Activated CD8-positive, alpha-beta T cell treated with anti-CD3 and anti-CD28 coated beads, Interleukin-2, amount 10 ng/mL, durations not matched to agents 7 days and 5 days (primary cell): ENCODE measurements at places on chromosomes 4 and X.

- DNase-seq = no peak
- H3K4me3 ChIP-seq = no peak overlapping the region
- H3K27me3 ChIP-seq = peaks cover 2% of the 10 kb centered on the region
- H3K36me3 ChIP-seq = no peaks in the 10 kb centered on the region
Measured at GRCh38 chr4:20433097-20433705, 181.5 kb downstream of the SLIT2 start.

- H3K4me3 ChIP-seq = no peak overlapping the region
- peaks cover 24% of the 10 kb centered on the region for H3K4me1 ChIP-seq
- no peak overlapping the region for H3K27ac ChIP-seq
- DNase-seq = no peak
Measured at GRCh38 chrX:72142094-72142793, 10.5 kb upstream of the RTL5 start.

- H3K27ac ChIP-seq = no peak overlapping the region
- no peaks in the 10 kb centered on the region for H3K36me3 ChIP-seq
- no peak overlapping the region for H3K4me3 ChIP-seq
Measured at GRCh38 chr4:106987311-106987710, 48.8 kb downstream of the DKK2 start.

DNA sequence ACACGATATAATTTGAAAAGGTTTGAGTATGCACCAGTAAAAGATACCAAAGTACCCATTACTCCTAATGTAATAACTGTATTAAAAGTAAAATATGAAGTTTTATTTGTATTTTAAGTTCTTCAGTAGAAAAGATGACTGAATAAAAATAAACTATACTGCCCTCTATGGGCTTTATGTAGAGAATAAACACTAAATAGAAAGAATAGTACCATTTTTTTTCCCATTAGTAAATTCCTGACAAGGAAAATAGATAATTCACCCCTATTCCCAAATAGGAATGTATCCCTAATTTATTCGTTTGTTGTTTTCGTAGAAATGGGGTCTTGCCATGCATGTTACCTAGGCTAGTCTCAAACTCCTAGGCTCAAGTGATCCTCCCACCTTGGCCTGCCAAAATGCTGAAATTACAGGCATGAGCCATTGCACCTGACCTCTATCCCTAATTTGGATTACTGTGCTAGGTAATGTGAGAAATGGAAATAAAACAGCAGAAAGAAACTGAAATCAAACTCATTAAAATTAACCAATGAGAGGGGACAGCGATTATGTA lies 73.6 kb upstream of the COX18 start:
- no peaks in the 10 kb centered on the region for H3K4me1 ChIP-seq
- no peak for DNase-seq
- no peaks in the 10 kb centered on the region for H3K27me3 ChIP-seq
- H3K4me3 ChIP-seq = no peak overlapping the region
- no peak overlapping the region for H3K27ac ChIP-seq

GRCh38 chr4:143406523-143406922 lies 69.8 kb downstream of the GAB1 start:
- no peaks in the 10 kb centered on the region for H3K36me3 ChIP-seq
- peaks cover 9% of the 10 kb centered on the region for H3K4me1 ChIP-seq

GRCh38 chr4:57672846-57673433 lies 562.8 kb upstream of the IGFBP7 start:
- no peak overlapping the region for H3K4me3 ChIP-seq
- no peaks in the 10 kb centered on the region for H3K4me1 ChIP-seq
- no peaks in the 10 kb centered on the region for H3K36me3 ChIP-seq
- no peak for DNase-seq
- H3K27me3 ChIP-seq = no peaks in the 10 kb centered on the region
- no peak overlapping the region for H3K27ac ChIP-seq

DNA sequence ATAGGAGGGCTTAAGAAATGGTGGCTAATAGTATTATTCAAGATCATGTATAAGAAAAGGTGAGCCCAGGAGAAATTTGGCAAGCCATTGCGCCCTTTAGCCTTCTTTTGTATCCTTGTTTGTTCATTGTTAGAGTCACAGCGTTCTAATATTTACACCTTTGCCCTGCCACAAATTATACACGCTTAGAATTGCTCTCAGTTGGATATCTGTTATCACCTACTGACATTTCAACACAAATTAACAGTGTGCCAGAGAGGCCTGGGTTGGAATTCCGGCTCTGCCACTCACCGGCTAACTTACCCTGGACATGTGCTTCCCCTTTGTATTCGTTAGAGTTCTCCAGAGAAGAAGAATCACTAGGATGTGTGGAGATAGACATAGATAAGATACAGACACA lies 148.7 kb upstream of the KIT start:
- DNase-seq = no peak
- no peaks in the 10 kb centered on the region for H3K4me1 ChIP-seq
- no peak overlapping the region for H3K27ac ChIP-seq
- H3K27me3 ChIP-seq = no peaks in the 10 kb centered on the region
- H3K4me3 ChIP-seq = no peak overlapping the region
- H3K36me3 ChIP-seq = no peaks in the 10 kb centered on the region

DNA sequence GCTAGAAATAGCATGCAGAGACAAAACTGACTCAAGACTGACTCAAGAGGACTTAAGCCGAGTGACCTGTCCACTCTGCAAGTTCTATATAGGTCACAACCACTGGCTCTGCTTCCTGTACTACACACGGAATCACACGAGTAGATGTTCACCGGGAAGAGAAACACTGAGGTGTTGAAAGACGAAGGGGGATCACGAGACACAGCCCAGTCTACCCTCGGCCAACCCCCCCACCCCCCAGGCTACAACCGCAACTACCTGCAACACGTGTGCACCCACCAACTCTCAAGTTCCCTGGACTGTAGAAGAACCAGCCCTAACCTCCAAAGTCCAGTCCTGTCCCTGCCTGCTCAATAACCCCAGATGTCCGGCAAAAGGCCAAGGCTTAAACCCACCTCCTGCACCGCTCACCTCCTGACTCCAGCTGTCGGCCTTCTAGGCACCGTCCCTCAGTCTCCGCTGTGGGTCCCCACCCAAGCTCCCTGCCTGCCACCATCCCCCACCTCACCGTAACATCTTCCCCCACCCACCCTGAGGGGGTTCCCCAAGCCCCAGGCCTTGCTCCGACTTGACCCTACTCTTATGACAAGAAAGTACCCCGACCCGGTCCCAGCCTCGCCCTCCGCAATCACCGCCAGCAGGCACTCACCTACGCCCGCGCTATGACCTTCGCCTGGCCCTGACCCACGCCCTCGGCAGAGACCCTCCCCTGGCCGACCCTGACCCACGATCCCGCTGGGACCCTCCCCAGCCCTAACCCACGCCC lies 739 bp downstream of the GAK start:
- H3K27ac ChIP-seq = peak overlapping the region; percentile 92
- H3K27me3 ChIP-seq = no peaks in the 10 kb centered on the region

- no peaks in the 10 kb centered on the region for H3K36me3 ChIP-seq
- H3K4me1 ChIP-seq = no peaks in the 10 kb centered on the region
- no peak for DNase-seq
- H3K4me3 ChIP-seq = no peak overlapping the region
- no peaks in the 10 kb centered on the region for H3K27me3 ChIP-seq
Measured at GRCh38 chrX:34404386-34405070, 252.6 kb downstream of the TMEM47 start.

DNA sequence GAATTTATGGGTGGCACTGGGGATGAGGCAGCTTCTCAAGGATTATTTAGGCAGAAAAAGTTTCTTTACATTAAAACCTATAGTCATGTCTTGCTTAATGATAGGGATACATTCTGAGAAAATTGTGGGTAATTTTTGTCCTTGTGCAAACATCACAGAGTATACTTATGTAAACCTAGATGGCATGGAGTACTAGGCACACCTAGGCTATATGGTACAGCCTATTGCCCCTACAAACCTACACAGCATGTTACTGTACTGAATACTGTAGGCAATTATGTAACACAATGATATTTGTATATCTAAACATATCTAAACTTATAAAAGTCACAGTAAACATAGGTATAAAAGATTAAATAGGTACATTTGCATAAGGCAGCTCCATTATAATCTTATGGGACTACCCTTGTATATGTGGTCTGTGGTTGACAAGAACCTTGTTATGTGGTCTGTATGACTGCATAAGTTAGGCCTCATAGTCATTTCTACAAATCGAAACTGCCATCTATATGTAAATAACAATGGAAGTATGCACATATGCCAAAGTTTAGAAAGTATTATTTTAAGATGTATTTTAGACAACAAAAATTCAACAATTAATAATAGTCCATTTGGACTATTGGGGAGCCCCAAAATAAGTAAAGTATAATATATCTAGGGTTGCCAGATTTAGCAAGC lies 87.3 kb downstream of the CFAP299 start:
- H3K27me3 ChIP-seq = no peaks in the 10 kb centered on the region
- H3K27ac ChIP-seq = no peak overlapping the region
- DNase-seq = peak; percentile 28
- H3K4me1 ChIP-seq = peaks cover 17% of the 10 kb centered on the region
- no peak overlapping the region for H3K4me3 ChIP-seq

GRCh38 chr4:176653401-176654220 lies 139.1 kb downstream of the VEGFC start:
- no peak overlapping the region for H3K4me3 ChIP-seq
- no peak for DNase-seq
- no peaks in the 10 kb centered on the region for H3K36me3 ChIP-seq
- H3K27ac ChIP-seq = no peak overlapping the region

GRCh38 chrX:107451731-107452130 lies 2.3 kb downstream of the FRMPD3 start:
- peaks cover 43% of the 10 kb centered on the region for H3K27me3 ChIP-seq
- DNase-seq = no peak

GRCh38 chr4:8262637-8263322 lies 6.8 kb upstream of the HTRA3 start:
- H3K4me3 ChIP-seq = no peak overlapping the region
- no peak overlapping the region for H3K27ac ChIP-seq
- H3K36me3 ChIP-seq = no peaks in the 10 kb centered on the region
- H3K27me3 ChIP-seq = no peaks in the 10 kb centered on the region
- no peaks in the 10 kb centered on the region for H3K4me1 ChIP-seq

GRCh38 chrX:98646351-98646750 lies 1762.6 kb downstream of the RPA4 start:
- no peak overlapping the region for H3K27ac ChIP-seq
- no peaks in the 10 kb centered on the region for H3K4me1 ChIP-seq
- no peaks in the 10 kb centered on the region for H3K27me3 ChIP-seq
- no peaks in the 10 kb centered on the region for H3K36me3 ChIP-seq
- no peak overlapping the region for H3K4me3 ChIP-seq

- H3K4me1 ChIP-seq = no peaks in the 10 kb centered on the region
- H3K36me3 ChIP-seq = no peaks in the 10 kb centered on the region
- no peak overlapping the region for H3K27ac ChIP-seq
Measured at GRCh38 chrX:75968293-75968692, 183.2 kb upstream of the MAGEE2 start.

DNA sequence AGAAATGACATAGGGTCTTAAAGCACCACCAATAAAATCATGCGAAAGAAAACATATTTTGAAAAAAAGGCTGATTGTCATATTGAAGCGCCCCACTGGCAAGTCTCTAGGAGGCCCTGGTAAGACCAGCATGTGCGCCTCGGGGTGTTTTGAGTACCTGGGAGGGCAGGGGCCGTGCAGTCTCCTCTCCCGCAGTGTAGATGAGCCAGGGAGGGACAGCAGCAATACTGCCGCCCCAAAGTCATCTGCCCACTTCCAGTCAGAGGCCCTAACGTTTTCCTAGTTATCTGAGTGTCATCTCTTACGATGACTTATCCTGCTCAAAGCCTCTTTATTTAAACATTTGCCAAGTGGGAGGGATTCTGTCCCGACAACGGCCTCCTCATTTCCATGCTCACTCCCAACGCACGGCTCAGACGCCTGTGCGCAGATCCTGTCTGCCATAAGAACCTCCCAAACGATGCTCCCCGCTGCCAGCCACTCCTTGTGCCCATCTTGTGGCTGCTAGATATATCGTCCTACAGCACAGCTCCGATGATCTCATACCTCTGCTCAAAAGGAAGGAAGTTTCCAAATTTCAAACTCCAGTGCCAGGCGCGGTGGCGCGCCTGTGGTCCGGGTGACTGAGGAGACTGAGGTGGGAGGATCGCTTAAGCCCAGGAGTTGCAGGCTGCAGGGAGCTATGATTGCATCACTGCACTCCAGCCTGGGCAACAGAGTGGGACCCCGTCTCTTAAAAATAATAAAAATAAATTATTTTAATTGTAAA lies 17.2 kb upstream of the SCRG1 start:
- no peak for DNase-seq
- H3K4me1 ChIP-seq = peaks cover 4% of the 10 kb centered on the region
- peaks cover 9% of the 10 kb centered on the region for H3K27me3 ChIP-seq
- H3K4me3 ChIP-seq = no peak overlapping the region
- H3K36me3 ChIP-seq = no peaks in the 10 kb centered on the region
- no peak overlapping the region for H3K27ac ChIP-seq

DNA sequence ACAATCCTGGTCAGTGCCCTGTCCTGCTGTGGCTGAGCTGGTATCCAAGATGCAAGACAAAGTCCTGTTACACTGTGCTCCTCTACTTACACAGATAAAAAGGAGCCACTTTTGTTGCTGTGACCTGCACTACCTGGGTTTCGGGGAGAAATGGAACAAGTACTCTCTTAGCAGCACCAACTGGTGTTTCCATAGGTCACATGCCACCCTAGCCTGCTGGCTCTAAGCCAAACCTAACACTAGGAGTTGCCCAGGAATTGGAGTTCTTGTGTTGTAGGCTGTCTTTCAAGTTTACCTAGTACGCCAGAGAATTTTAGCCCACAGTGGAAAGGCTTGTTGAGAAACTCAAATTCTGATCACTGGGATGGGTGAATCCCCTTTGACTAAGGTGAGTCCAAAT lies 727.4 kb downstream of the FAM133A start:
- H3K4me3 ChIP-seq = no peak overlapping the region
- H3K4me1 ChIP-seq = no peaks in the 10 kb centered on the region
- H3K27me3 ChIP-seq = no peaks in the 10 kb centered on the region
- H3K36me3 ChIP-seq = no peaks in the 10 kb centered on the region

GRCh38 chr4:16864199-16864598 lies 34.2 kb downstream of the LDB2 start:
- no peaks in the 10 kb centered on the region for H3K4me1 ChIP-seq
- H3K27ac ChIP-seq = no peak overlapping the region
- no peaks in the 10 kb centered on the region for H3K27me3 ChIP-seq
- no peak overlapping the region for H3K4me3 ChIP-seq
- H3K36me3 ChIP-seq = no peaks in the 10 kb centered on the region
- DNase-seq = no peak

DNA sequence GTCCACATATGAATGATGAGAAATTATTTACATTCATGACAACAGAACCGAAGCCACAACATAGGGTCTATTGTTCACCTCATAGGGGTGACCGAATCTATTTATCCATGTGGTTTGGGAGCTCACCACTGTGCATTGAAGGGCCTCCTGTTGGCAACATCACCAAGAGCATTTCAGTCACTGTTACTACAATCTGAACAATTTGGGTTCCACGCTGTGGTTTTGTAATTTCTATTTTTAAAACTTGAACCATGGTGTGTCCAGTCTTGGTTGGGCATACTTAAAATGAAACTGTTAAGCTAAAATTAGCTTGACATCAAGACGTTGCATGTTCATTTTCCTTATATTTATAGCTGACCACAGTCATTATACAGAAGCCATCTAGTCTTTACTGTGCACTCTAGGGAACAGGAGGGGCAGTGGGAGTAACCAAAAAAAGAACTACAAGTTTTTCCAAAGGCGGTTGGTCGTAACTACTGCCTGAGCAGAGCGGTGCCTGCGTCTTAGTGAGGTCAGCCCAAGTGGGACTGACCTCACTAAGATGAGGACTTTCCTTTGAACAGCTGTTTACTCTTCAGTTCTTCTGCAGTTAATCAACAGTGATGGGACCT lies 192.1 kb downstream of the SPRY1 start:
- peaks cover 2% of the 10 kb centered on the region for H3K36me3 ChIP-seq
- no peak overlapping the region for H3K4me3 ChIP-seq
- H3K4me1 ChIP-seq = peaks cover 30% of the 10 kb centered on the region
- H3K27ac ChIP-seq = no peak overlapping the region
- no peaks in the 10 kb centered on the region for H3K27me3 ChIP-seq

- H3K36me3 ChIP-seq = no peaks in the 10 kb centered on the region
- no peak overlapping the region for H3K27ac ChIP-seq
- no peak overlapping the region for H3K4me3 ChIP-seq
- peaks cover 7% of the 10 kb centered on the region for H3K4me1 ChIP-seq
Measured at GRCh38 chrX:44244008-44244407, 99.5 kb downstream of the EFHC2 start.
